ENCODE measurements at places on chromosomes 1 and 21.

- DNase-seq = peak; percentile 34
These were observed 552 bp downstream of the PLD5 start for GRCh38 chr1:242523719-242524570.

GRCh38 chr1:202274611-202275010, 67.1 kb downstream of the UBE2T start:
- DNase-seq = no peak

DNA sequence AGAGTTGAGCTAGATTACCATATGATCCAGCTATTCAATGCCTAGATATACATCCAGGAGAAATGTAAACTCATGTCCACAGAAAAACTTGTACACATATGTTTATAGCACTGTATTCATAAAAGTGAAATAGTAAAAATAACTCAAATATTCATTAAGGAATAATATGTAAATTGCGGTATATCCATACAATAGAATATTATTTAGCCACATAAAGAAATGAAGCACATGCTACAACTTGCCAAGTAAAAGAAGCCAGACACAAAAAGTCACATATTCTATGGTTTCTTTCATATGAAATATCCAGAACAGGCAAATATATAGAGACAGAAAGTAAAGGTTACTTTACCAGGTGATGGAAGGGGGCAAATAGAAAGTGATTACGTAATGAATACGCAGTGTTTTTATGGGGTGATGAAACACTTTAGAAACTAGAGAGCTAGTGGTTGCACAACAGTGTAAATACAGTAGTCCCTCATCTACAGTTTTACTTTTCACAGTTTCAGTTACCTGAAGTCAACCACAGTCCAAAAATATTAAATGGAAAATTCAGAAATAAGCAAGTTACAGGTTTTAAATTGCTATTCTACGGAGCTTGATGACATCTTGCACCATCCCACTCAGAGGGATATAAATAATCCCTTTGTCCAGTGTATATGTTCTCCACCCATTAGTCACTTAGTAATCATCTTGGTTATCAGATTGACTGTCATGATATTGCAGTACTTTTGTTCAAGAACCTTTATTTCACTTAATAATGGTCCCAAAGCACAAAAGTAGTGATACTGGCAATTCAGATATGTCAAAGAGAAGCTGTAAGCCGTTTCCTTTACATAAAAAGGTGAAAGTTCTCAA, 62.3 kb downstream of the ZNF644 start:
- no peak for DNase-seq

GRCh38 chr1:45929257-45929687, 125.9 kb downstream of the MAST2 start:
- DNase-seq = no peak

DNA sequence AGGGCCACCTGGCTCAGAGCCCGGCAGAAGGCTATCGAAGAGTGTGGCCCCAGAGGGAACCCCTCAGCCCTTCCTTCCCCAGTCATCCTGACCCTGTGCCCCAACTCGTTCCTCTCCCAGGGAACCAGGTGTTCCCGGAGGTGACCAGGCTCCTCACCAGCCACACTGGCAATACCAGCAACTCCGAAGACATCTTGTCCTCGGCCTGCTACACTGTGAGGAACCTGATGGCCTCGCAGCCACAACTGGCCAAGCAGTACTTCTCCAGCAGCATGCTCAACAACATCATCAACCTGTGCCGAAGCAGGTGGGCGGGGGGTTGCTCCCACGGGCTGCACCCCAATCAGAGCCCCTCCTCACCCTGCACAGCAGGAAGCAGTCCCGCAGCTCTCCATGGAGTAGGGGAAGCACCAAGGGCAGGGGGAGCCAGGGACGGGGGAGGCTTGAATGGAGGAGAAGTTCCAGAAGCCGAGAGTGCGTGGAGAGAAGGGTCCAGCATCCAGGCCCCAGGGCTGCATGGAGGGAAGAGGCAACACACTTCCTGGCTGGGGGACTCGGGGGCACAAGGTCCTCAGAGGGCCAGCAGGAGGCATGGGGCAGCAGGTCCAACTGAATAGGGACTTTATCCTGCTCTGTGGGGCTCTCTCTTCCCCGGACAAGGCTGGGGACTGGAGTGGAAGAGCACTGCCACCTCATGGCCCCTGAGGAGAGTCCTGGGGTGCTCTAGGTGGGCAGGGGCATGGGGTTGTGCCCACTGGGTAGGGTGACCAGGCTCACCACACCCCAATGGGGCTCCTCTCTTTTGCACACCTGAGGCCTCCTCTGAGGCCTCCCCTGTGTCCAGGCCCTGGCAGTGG, 41.7 kb downstream of the PKP1 start:
- DNase-seq = no peak

DNA sequence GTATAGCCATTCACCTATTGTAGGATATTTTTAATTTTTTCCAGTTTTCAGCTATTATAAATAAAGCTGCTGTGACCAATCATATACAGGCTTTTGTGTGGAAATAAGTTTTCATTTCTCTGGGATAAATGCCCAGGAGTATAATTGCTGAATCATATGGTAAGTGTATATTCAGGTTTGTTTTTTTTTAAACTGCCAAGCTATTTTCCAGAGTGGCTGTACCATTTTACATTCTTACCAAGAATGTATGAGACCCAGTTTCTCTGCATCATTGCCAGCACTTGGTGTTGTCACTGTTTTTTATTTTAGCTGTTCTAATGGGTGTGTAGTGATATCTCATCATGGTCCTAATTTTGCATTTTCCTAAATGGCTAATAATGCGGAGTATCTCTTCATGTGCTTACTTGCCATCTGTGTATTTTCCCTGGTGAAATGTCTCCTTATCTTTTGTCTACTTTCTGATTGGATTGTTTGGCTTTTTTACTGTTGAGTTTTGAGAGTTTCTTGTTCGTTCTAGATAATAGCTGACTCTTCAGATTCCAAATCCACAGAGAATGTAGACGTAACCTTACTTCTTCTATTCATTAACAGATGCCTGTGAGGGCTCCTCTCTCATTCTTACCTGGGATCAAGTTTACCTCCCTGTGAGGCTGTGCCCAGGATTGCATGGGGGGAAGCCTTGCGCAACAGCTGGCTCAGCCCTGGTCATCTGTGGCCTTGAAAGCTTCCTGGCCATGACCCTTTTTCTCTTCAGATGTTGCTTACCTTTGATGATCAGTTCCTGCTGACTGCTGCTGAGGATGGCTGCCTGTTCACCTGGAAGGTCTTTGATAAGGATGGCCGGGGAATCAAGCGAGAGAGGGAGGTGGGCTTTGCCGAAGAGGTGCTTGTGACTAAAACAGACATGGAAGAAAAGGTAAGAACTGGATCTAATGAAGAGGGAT, 42.6 kb downstream of the CFAP57 start:
- no peak for DNase-seq

DNA sequence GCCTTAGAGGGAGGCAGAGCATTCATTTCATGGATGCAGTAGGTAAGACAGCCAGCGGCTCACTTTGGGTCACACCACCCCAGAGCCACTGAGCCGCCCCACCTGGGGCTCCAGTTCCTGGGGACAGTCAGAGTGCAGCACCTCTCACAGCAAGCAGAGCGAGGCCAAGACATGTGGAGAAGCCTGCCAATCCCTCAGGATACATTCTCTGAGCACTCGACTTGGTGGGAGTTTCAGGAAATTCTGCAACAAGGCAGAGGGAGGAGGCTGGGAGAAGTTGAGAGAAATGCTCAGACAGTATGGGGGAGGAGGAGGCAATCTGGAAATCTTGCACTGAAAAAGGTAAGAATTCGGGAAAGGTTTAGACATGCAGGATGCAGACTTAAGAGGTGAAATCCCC, 60.8 kb upstream of the WLS start:
- DNase-seq = no peak
